ENCODE measurements at places on chromosomes 2 and 18. TPM values are rescaled to one million over a fixed set of nuclear protein-coding genes. Genes with fewer than 3 reads are reported as not detected.

- peak; percentile 96 for ATAC-seq
Observed at GRCh38 chr2:96485751-96486651, 19.2 kb downstream of the NEURL3 start.

GRCh38 chr2:200159357-200159707, 147.2 kb upstream of the SPATS2L start:
- ATAC-seq, result no peak

DNA sequence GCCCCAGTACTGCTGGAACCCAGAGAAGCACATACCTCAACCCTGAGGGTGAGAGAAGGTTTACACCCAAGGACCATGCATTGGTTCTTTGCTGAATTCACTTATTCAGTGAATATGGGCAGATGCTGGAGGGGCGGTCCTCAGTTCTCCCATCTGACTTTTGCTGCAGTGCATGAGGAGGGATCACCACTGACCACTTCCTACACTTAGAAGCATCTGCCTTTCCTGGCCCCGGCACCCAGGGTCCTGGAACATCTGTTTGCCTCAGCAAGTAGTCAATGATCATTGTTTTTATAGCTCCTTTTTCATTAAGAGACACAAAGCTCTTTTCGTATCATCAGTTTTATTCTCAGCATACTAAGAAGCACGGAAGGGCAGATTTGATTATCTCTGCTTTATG, 211.4 kb downstream of the SH3RF3 start:
- no peak for ATAC-seq

- ATAC-seq, result no peak
Observed at GRCh38 chr2:85377083-85377482, 22.5 kb downstream of the ELMOD3 start.

GRCh38 chr2:239286901-239287300, 113.9 kb downstream of the HDAC4 start:
- no peak for ATAC-seq

- peak; percentile 28 for ATAC-seq
Observed at GRCh38 chr2:58006256-58006951, 40.2 kb upstream of the VRK2 start.

GRCh38 chr2:19802086-19802841, 99.5 kb downstream of the TTC32 start:
- no peak for ATAC-seq

DNA sequence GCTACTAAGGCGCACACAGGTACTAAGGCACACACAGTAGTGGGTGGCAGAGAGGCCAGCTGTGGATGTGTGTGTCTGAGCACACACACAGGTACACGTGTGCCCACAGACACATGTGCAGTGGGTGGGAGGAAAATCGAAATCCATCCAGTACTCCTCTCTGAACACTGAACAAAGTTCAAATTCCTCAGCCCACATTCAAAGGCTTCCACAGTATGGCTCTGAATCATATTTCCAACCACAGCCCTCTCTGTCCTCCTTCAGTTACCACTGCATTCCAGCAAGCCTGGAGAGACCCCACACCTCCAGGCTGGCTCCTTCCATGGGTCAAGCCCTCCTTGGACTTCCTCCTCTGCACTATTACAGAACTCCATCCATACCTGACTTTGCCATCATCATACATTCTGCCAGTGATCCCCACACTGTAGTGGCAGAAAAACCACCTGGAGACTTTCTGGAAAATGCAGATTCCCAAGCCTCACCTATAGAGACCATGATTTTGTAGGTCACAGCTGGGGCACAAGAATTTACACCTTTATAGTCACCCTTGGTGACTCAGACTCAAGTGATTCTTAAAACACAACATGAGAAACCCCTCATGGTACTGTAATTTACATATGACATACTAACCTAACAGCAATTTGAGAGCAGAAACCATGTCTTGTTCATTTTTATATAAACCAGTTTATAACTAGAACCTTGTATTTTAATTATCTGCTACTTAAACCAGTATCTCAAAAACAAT, 31.4 kb downstream of the EPG5 start:
- ATAC-seq, result peak; percentile 77

GRCh38 chr18:46646468-46646867, 10.6 kb downstream of the LOXHD1 start:
- no peak for ATAC-seq

- ATAC-seq, result no peak
Observed at GRCh38 chr2:217827430-217828201, 175.2 kb downstream of the TNS1 start.

- no peak for ATAC-seq
Observed at GRCh38 chr2:142865924-142866323, 11.5 kb upstream of the KYNU start.

DNA sequence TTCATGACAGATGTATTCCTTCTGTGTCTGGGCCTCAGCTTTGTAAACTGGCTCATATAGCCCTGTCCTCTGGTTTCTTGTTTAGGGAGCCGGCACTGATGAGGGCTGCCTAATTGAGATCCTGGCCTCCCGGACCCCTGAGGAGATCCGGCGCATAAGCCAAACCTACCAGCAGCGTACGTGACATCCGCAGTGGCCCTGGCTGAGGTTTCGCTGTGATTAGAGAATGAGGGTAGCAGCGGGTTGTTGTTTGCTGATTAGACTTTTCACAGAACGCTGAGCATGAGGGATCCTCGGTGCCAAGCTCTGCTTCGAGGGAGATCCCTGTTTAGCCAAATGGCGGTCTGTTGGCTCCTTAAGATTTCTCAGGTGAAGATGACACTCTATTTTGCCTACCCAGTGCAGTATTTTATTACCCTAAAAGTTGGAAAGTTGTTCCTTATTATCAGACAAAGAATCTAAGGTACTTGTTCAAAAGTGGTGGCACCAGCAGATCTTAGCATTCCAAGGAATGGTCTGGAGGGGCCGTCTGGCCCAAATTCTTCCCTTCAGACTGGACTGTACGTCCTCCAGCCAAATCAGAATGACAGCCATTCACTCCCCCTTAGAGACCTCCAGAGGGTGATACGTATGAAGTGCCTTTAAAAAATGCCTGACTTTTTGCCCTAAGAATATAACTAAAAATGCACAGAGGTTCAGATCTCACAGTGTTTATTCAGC, 21.5 kb upstream of the GMCL1 start:
- ATAC-seq, result no peak

GRCh38 chr2:69077252-69077950, 64.4 kb downstream of the ANTXR1 start:
- ATAC-seq, result no peak

GRCh38 chr2:36413218-36413617, 57.6 kb downstream of the CRIM1 start:
- ATAC-seq, result no peak

- no peak for ATAC-seq
Observed at GRCh38 chr2:226691255-226691654, 108.4 kb downstream of the IRS1 start.

- no peak for ATAC-seq
Observed at GRCh38 chr2:41940060-41940744, 107.6 kb upstream of the PKDCC start.

- ATAC-seq, result peak; percentile 85
Observed at GRCh38 chr18:62389761-62390481, 64.8 kb downstream of the TNFRSF11A start.

GRCh38 chr18:34956663-34957062, 84.5 kb upstream of the MAPRE2 start:
- no peak for ATAC-seq

DNA sequence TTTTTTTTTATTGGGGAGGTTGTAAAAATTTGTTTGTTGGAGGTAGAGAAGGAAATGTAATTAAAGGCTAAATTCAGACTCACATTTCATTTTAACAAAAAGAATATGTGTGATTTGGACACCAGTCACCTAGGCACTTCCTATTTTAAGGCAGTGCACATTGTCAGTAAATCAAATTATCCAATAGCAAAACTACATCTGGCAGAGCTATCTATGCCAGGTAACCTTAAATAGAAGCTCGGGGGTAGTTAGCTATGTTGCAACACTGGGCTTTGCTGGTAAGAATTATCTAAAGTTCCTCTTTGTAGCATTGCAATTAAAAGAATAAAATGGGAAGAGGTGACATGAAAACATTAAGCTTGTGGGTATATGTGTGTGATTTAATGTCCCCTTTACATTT, 1064.4 kb upstream of the ZEB2 start:
- no peak for ATAC-seq

DNA sequence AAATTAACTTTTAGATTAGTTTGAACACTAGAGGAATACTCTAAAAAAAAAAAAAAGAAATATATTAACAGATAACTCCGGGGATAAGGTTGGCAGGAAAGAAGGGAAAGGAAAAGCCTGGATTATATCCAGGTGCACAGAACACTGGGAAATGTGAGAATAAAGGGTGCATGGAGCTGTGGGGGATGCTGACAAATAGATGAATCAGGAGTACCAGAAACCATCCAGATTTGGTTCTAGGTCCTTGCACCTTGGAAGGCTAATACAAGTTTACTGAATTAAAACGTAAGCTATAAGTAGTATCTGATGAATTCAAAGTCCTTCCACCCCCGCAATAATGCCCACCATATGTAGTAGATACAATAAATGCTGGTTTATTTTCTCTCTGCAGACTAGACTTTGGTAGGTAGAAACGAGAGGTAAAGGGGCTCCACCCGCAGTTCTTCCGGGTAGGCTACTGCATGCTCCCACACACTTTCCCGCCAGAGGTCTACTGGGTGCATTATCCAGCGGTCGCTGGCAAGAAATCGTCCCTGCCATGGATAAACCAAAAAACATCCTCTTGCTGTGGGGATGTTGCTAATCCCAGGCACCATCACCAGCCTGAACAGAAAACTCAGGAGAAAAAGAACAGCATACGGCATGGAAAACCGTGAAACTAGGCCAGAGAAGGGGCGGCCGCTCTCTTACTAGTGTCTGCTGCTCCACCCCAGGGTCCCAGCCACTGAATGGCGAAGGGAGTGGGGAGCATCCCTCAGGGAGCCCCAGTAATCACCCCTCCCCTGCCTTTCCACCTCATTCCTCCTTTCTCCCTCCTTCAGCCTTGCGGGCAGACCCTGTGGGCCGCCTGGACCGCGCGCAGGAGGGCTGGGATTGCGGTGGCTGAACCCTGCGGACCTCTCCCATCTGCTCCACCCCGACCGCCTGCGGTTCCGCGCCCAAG, 1.5 kb downstream of the CNRIP1 start:
- ATAC-seq, result no peak

- ATAC-seq, result no peak
Observed at GRCh38 chr18:11454040-11454439, 155.4 kb upstream of the SLC35G4 start.

DNA sequence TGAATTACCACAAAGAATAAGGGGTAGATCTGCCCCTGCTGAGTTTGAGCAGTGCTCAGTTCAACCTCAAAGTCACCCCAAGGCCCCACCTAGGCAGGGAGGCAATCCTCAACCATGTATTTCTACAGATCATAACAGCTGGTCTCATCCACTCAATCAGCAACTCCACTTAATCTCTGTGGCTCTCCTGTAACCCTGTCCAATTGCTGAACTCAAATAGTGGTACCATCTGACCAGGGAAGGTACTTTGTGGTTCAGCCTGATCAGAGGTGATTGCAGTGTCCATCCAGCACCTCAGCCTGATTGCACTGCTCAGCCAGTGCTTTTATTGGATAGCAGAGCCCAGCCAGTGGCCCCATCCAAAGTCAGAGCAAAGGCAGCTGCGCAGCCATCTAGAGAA, 91.0 kb upstream of the SLC4A10 start:
- no peak for ATAC-seq

RIT2 gene
- not detected for total RNA-seq

TMEM17 gene
- total RNA-seq, result 0.11 TPM

IL1F10 gene
- total RNA-seq, result not detected

GCKR gene
- not detected for total RNA-seq

ACADL gene
- not detected for total RNA-seq

SIGLEC15 gene
- not detected for total RNA-seq

GAREM2 gene
- 2.1 TPM for total RNA-seq

All from activated T-helper 17 cell treated with anti-CD3 and anti-CD28 coated beads, Interleukin-2, amount 50 U/mL, for 72 hours (primary cell).